M059J (cell line): ENCODE measurements at places on chromosomes 7 and 10.

GRCh38 chr7:23470330-23471105 lies at the start of gene IGF2BP3:
Gene IGF2BP3 (minus strand): TSS chr7:23470491. CDS start chr7:23470110, 381 bp downstream.
- peak; percentile 98 for DNase-seq

DNA sequence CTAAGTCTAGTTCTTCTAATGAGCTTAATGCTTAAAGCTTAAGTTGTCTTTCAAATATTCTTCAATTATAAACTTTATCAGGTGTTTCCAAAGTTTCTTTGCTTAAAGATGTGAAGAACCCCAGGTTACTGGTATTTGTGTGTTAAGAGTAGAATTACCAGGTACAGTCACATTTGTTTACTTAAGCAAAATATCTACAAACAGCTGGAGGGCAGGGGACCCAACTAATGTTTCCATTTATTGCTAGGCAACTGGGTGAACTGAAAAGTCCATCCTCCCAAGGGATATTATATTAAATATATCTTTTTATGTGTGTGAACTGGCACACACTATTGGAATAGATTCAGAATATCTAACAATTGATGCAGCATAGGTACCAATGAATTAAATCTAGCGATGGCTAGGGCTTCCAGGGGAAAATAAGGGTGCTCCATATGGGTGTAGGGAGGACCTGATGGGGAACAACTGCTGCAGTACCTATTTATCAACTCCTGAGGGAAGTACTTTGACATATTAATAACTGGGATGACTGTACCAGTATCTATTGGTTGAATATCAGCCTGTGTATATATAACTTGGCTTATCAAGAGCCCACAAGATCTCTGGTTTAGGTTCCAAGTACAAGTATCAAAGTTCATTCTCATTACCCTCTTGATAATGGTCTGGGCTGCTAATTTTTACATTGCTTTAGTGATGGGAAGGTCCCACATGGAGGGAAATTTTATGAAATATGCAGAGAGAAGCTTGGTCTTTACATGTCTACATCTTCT lies 10.3 kb upstream of the AGR3 start:
- DNase-seq: peak; percentile 4

DNA sequence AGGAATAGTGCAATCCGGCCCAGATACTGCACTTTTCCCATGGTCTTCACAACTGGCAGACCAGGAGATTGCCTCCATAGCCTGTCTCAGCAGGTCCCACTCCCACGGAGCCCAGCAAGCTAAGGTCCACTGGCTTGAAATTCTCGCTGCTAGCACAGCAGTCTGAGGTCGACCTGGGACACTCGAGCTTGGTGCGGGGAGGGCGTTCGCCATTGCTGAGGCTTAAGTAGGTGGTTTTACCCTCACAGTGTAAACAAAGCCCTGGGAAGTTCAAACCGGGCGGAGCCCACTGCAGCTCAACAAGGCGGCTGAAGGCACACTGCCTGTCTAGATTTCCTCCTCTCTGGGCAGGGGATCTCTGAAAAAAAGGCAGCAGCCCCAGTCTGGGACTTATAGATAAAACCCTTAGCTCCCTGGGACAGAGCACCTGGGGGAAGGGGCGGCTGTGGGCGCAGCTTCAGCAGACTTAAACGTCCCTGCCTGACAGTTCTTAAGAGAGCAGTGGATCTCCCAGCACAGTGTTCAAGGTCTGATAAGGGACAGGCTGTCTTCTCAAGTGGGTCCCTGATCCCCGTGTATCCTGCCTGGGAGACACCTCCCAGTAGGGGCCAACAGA lies 293.5 kb upstream of the GALNT17 start:
- DNase-seq: no peak

GRCh38 chr10:102246261-102246660 lies 929 bp downstream of the GBF1 start:
- DNase-seq: peak; percentile 28

DNA sequence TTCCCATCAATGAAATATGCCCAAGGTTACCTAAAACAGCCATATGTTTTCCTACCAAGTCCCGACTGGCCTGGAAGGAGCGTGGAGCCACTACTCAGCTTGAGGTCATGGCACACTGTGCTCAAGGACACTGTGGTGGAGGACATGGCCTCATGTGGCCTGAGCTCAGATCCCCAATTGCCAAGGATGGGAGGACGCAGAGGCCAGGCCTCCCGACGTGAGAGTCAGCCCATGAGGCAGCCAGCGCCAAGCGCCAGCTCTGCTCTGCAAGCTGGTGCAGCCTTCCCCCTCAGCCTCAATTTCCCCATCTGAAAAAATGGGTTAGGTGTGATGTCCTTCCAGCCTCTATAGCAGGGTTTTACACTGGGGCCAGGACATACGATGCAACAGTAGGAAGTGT lies 302.6 kb downstream of the CALN1 start:
- no peak for DNase-seq

- DNase-seq: no peak
These were observed 45.0 kb downstream of the ESYT2 start for GRCh38 chr7:158784270-158784669.

- DNase-seq: no peak
These were observed 10.9 kb downstream of the JAKMIP3 start for GRCh38 chr10:132076578-132077081.
